Stimulated activated CD8-positive, alpha-beta memory T cell treated with anti-CD3 and anti-CD28 coated beads, Interleukin-15, amount 100 ng/mL, for 4 hours (primary cell): ENCODE measurements at places on chromosomes 7 and 10.

DNA sequence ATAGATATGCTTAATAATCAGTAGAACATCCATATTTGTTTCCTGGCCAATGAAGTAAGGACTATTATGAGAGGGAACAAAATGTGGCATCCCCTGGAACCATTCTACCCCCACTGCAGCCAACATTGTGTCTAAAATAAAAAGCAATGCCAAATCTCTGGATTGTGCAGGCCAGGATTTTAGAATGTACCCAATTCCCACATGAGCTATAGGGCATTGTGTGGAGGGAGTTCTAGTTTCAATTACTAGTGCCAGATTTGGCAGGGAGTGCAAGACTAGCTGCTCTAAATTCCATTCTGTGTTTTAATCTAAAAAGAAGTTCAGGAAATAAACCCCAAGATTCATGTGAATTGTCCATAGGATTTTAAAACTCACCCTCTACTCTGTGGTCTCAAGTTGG is 112.3 kb downstream of the HGF start:
- DNase-seq, result no peak

DNA sequence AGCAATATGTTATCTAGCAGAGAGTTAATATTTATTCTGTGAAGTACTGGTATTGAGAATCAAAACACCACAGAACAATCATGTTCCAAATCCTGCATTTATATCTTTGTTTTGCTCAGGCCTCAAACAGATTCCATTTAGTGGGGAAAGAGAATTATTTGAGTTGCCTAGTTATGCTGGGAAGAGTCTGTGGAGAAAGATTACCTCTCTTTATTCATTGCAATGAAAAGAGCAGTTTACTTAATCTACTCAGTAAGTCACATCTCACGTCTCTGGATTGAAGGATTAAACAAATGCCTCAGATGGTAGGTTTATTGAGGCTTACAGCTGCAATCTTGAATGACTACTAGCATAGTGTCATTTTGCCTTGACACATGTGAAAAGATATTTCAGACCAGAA is 76.4 kb downstream of the RUNDC3B start:
- DNase-seq, result no peak

GRCh38 chr7:158819571-158820203 is 9.6 kb downstream of the ESYT2 start:
- DNase-seq, result no peak

DNA sequence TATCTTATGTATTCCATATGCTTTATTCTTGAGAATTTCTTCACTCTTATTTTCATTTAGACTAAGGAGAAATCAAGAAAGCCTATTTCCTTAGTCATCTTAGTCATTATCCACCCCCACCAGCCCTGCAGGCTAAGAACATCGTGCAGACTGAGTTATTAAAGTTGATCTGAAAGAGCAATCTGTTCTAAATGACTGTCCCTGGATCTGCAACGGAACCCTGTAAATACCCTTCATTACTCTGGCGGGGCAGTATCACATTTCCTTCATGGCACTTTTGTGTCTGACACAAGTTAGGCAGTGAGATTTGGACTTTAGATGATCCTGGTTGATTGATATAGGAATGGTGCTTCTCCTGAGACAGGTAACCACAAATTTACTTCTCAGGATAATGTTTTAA is 3.5 kb upstream of the MYPN start:
- DNase-seq, result no peak

DNA sequence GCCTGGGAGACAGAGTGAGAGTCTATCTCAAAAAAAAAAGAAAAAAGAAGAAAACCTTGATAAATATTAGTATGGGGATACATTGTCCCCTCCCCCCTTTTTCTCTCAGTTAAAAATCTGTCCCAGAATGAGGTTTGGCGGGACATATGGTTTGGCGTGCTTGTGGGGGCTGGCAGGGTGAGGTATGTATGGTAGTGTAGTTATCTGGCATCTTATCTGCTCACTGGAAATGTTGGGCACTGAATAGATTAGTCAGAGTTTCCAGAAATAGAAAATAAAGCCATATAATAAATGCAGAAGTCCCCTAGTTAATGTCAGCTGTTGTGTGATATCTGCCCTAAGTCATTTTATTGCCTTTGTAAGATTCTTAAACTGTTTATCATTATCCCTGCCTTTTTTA is 397.5 kb upstream of the GALNT17 start:
- DNase-seq, result no peak

DNA sequence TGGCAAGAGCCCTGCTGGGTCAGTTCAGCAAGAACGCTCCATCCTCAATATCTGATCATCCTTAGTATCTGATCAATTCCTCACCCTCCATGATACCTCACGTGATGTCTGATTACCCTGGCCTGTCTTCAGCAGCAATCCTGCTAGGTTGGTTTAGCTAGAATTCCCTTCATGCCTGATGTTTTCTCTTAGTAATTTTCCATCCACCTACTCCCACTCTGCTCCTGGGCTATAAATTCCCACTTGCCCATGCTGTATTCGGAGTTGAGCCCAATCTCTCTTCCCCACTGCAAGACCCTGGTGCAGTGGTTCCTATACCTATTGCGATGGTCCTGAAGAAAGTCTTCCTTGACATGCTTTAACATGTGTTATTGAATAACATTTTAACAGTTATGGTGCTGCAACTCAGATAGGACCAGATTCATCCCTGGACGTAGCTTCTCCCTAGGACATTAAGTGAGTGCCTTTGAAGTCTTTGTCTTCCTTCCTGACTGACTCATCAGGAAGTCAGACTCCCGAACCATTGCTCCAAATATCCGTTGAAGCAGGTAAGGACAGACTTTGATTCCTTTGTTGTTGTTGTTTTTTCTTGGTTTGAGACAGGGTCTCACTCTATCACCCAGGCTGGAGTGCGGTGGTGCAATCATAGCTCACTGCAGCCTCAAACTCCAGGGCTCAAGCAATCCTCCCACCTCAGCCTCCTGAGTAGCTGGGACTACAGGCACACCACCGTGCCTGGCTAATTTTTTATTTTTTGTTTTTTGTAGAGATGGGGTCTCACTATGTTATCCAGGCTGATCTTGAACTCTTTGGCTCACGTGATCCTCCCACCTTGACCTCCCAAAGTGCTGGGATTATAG is 29.4 kb upstream of the CLDN3 start:
- no peak for DNase-seq

GRCh38 chr10:69901628-69902505 is 100.2 kb downstream of the COL13A1 start:
- no peak for DNase-seq

DNA sequence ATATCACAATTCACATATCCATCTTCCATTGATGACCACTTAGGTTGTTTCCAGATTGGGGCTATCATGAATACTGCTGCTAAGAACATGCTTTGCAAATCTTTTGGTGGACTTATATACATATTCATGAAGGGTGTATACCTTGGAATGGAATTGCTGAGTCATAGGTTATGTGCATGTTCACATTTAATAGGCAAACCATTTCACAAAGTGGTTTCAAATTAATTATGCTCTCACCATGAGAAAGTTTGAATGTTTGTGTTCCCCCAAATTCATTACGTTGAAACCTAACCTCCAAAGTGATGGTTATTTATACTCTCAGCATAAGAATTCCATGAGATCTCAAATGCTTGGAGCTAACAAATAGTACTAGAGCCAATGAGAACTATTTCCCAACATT is 86.4 kb downstream of the VPS41 start:
- no peak for DNase-seq

DNA sequence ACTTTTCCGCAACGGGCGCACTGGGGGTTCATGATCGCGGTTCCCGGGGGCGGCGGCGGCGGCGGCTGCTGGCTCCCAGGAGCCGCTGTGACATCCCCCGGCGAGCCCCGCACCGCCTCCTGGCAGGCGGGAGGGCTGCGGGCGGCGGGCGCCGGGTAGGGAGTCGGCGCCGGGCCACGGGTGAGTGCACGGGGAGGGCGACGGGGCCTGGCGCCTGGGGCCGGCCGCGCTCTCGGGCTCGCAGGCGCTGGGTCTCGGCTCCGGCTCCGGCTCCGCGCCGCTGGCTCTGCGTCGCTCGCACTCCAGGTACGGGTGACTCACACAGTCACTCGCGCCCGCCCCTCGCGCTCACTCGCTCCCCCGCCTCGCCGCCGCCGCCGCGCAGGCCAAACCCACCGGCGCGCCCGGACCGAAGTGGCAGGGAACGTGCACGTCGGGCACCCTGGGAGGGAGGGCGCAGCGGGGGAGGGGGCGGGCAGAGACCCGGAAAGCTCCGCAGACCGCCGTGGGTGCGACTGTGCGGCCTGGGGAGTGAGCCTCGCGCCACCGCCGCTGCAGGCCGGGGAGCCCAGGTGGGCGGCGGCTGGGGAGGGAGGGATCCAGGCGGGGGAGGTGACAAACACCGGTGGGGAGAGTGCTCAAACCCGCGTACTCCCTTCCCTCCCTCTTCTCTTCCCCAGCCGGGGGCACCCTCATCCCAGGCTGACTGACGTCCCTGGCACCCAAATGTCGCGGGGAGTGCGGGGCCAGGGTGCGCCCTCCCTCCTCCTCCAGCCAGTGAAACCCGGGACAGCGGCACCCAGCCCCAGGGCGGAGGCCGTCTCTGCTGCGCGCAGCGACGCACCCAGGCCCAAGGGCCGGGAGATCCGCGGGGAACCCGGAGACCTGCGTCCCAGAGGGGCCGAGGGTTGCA is 276.9 kb upstream of the NEBL start:
- DNase-seq, result no peak

- no peak for DNase-seq
These were observed 28.8 kb downstream of the ANXA11 start for GRCh38 chr10:80176526-80176925.

DNA sequence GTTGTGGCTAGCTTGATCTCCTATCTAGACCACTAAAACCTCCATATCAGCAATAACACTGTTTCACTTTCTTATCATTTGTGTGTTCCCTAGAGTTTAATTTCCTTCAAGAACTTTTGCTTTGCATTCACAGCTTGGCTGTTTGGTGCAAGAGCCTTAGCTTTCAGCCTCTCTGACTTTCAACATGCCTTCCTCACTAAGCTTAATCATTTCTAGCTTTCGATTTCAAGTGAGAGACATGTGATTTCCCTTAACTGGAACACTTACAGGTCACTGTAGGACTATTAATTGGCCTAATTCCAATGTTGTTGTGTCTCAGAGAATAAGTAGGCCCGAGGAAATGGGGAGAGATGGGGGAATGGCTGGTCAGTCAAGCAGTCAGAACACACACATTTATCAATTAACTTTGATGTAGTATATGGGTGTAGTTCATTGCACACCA is 10.6 kb upstream of the BPGM start:
- no peak for DNase-seq

DNA sequence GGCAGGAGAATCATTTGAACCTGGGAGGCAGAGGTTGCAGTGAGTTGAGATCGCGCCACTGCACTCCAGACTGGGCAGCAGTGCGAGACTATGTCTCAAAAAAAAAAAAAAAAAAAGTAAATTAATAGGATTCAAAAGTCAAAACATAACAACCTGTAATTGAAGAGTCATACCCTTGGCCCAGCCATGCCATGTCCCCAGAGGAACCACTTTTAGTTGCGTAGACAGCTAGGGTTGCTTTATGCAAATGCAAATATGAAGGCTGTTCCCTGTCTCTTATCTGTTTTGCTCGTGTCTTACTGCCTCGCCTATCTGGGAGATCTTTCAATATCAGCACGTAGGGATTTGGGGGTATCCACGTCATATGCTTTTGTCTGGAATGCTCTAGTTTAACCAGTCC is 73.1 kb downstream of the PRKAG2 start:
- no peak for DNase-seq

DNA sequence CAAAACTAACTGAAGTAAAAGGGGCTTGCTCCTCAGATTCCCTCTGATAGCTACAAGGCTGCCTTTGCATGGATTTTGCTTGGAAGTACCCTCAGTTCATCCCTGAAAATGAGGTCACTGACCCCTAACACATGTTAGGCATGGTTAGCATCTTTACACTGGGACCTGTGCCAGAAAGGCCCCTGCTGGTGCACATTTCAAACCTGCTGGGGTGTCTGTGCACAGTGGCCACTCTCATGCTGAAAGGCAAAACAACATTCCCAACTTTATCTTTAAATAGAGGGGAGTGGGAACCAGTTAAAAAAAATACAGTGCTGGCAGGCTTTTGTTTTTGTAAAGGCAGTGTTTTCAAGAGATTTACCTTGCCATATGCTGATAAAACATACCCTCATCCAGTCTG is 99.1 kb downstream of the ANK3 start:
- no peak for DNase-seq

DNA sequence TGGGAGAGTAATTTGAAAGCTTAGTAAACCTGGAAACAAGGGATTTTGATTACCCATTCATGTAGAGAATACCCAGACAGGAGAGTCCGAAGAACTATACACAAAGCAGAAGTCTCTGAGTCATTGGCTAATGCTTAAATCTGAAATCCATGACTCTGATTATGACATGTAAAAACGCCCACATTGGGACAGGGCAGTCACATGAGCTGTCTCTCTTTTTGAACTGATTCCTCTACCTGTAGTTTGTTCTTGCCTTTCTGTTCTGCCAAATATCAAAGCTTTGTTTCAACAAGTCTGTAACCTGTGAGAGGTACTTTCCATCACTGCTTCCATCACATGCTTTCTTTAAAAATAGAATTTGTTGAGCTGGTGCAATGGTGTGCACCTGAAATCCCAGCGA is 4.3 kb upstream of the GPNMB start:
- DNase-seq, result no peak

DNA sequence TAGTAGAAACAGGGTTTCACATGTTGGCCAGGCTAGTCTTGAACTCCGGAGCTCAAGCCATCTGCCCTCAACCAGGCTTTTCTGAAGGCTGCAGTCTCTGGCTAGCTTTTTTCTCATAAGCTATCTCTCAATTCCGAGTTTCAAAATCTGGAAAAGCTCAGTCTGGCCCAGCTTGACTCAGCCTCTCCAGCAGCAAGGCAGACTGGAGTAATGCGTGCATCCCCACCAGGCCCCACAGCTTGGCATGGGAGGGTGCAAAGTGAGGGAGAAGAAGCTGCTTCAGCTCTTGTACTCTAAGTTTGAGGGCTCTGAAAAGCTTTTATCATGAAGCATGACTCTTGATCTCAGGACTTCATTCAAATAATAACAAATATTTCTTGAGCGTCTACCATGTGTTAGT is 4.8 kb downstream of the DHTKD1 start:
- no peak for DNase-seq

- DNase-seq, result no peak
These were observed 39.8 kb upstream of the SRGN start for GRCh38 chr10:69048103-69048502.

- no peak for DNase-seq
These were observed 21.3 kb upstream of the ARHGAP21 start for GRCh38 chr10:24744946-24745345.

DNA sequence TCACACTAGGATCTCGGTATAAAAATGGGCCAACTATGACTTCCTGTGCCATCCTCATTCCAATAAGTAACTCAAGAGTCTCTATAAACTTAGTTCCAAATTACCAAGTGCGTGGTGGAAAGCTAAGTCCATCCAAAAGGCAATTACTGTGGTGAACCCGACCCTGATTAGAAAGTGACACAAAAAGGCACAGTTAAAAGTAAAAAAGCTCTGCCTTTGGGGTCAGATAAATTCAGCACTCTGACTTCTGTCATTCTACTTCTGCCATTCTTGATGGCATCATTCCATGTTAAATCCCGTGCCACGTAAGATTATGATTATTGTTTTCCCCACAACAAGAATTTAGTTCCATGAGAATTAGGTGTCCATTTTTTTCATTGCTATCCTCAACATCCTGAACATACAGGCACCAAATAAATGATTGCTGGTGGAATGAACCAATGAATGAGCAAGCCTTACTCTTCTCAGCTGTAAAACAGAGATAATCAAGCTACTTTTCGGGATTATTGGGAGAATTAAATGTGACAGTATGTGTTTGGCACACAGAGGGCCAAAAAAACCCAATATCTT is 877 bp downstream of the NCOA4 start:
- DNase-seq, result no peak
